ENCODE measurements at places on chromosomes 6 and 20.

DNA sequence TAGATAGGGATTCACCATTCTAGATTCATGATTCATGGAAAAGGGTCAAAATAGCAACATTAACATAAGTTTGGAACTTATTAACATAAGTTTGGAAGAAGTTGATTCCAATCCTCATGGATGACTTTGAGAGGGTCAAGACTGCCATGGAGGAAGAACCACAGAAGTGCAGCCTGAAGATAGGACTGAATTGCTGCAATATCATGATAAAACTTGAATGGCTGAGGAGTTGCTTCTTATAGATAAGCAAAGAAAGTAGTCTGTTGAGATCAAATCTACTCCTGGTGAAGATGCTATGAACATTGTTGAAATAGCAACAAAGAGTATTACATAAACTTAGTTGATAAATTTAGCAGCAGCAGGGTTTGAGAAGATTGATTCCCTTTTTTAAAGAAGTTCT, 62.2 kb downstream of the GMDS start:
- DNase-seq = no peak

DNA sequence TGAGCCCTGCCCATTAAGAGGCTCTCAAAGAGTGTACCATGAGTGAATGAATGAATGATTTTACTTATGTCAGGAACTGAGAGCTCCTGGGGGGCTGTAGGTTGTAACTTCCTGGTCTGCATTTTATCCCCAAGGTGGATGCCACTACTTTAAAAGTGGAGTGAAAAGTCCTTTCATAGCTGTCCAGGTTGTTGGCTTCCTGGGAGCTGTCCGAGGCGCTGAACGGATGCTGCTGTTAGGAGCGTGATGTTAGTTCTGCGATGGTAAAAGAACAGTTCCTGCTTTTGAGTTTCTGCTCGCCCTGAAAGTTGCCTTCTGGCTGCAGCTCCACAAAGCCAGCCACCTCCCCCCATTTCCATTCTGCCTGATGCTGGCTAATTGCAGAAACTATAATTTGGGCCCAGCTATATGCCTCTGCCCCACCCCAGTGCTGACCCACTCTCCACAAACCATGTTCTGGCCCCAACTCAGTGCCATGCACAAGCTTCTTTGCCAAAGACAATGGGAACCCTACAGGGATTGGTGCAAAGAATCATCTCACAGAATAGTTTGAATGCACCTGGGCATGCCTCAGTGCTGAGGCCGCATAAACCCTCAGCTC, 330.9 kb upstream of the CDH4 start:
- peak; percentile 58 for DNase-seq

GRCh38 chr6:55040102-55040848, 134.0 kb upstream of the HCRTR2 start:
- DNase-seq = no peak

DNA sequence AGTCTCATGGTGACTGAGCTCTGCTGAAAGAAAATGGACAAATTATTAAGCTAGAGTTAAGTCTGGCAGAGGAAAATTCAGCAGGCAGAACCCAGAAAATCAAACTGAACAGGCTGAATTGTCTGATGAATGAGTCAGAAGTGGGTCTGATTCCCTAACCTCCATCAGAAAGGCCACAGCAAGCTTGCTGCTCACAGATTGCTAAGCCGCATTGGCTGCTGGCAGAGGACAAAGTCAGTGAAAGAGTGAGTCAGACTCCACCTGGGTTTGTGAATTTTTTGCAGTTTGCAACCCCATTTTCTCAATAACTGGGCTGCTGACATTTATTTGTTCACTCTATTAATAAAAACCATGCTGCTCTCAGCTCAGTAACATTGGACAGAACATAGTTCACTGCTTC, 191.3 kb downstream of the EPM2A start:
- no peak for DNase-seq

GRCh38 chr6:170553534-170554012, 466 bp upstream of the PSMB1 start:
- DNase-seq = peak; percentile 46

GRCh38 chr6:122014961-122015360, 384.5 kb upstream of the HSF2 start:
- DNase-seq = no peak

DNA sequence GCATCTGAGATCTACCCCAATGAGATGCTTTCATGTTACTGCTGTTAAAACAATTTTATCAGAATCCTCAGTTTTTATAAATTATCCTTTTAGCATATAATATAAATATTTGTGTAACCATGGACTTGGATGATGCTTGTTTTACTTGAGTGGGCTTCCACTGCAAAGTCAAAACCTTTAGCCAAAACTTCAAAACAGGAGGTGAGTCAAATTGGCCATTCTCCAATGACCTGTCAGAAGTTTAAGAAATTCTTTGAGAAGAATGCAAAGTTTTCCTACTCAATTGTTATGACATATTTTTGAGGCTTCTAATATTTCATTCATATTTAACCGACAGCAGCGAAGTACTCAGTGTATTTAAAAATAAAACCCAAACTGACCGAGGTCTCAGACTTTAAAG, 507.9 kb downstream of the EYS start:
- no peak for DNase-seq

- peak; percentile 6 for DNase-seq
Measured at GRCh38 chr6:27812078-27812804, 100.0 kb downstream of the OR2B2 start.

DNA sequence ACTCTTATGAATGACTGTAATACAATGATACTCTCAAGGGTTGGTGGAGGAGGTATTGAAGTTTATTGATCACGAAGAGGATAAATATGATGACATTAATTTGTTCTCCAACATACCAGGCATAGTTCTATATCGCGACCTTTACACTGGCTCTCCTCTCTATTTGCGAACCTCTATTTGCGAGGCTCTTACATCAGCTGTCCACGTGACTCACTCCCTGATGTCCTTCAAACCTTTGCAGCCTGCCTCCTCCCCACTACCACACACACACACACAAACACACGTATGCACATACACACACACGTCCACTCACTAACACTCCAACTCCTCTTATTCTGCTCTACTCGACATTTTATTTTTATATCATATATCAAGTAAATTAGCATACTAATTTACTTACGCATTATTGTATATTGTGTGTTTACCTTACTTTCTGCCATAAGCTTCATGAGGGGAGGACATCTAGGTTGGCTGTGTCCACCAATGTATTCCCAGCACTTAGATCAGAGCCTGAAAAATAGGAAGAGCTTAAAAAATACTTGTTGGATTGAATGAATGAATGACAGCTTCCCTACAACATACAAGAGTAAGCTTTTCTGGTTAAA, 53.3 kb upstream of the TNFRSF21 start:
- DNase-seq = no peak

- DNase-seq = no peak
Measured at GRCh38 chr6:20939161-20939775, 405.0 kb downstream of the CDKAL1 start.
